ENCODE measurements at places on chromosomes 5 and 9. TPM values are rescaled to one million over a fixed set of nuclear protein-coding genes. Genes with fewer than 3 reads are reported as not detected.

LPAR1 gene
- 36.8 TPM for total RNA-seq

NUDCD2 gene
- total RNA-seq, result 18.8 TPM

EGFLAM gene
- total RNA-seq, result 9.0 TPM

TLX3 gene
- total RNA-seq, result not detected

DUSP1 gene
- 547 TPM for total RNA-seq

SOHLH1 gene
- not detected for total RNA-seq

FGFR4 gene
- 121 TPM for total RNA-seq

PCDHA9 gene
- total RNA-seq, result 2.5 TPM

CD14 gene
- 0.84 TPM for total RNA-seq

SLC45A2 gene
- 1.4 TPM for total RNA-seq

- H3K4me1 ChIP-seq, result no peaks in the 10 kb centered on the region
- no peak overlapping the region for H3K4me3 ChIP-seq
- no peak for DNase-seq
- H3K27me3 ChIP-seq, result no peaks in the 10 kb centered on the region
These were observed 184.0 kb downstream of the GOLPH3 start for GRCh38 chr5:31990081-31990650.

- no peak for DNase-seq
- no peaks in the 10 kb centered on the region for H3K27me3 ChIP-seq
These were observed 338.2 kb downstream of the NFIB start for GRCh38 chr9:13975611-13976290.

- peaks cover 31% of the 10 kb centered on the region for H3K4me1 ChIP-seq
- peaks cover 5% of the 10 kb centered on the region for H3K36me3 ChIP-seq
- DNase-seq, result peak; percentile 64
These were observed 915 bp downstream of the ZFAND5 start for GRCh38 chr9:72363908-72364678.

GRCh38 chr9:136482046-136482792 lies 621 bp downstream of the SEC16A start:
- peak overlapping the region; percentile 81 for H3K4me3 ChIP-seq
- peak; percentile 61 for DNase-seq
- H3K4me1 ChIP-seq, result peaks cover 6% of the 10 kb centered on the region
- H3K27me3 ChIP-seq, result no peaks in the 10 kb centered on the region

- H3K4me1 ChIP-seq, result no peaks in the 10 kb centered on the region
- no peak overlapping the region for H3K27ac ChIP-seq
- H3K27me3 ChIP-seq, result no peaks in the 10 kb centered on the region
- no peak overlapping the region for H3K4me3 ChIP-seq
These were observed 8.6 kb downstream of the HAVCR2 start for GRCh38 chr5:157100140-157100679.

- H3K27ac ChIP-seq, result no peak overlapping the region
- H3K4me3 ChIP-seq, result no peak overlapping the region
- DNase-seq, result peak; percentile 60
- no peaks in the 10 kb centered on the region for H3K36me3 ChIP-seq
These were observed 277.6 kb upstream of the ADAMTS16 start for GRCh38 chr5:4862500-4862899.

- no peaks in the 10 kb centered on the region for H3K36me3 ChIP-seq
- peak; percentile 53 for DNase-seq
- no peak overlapping the region for H3K4me3 ChIP-seq
- H3K27ac ChIP-seq, result no peak overlapping the region
- H3K27me3 ChIP-seq, result peaks cover 20% of the 10 kb centered on the region
These were observed 2.5 kb upstream of the WHRN start for GRCh38 chr9:114507726-114508125.

DNA sequence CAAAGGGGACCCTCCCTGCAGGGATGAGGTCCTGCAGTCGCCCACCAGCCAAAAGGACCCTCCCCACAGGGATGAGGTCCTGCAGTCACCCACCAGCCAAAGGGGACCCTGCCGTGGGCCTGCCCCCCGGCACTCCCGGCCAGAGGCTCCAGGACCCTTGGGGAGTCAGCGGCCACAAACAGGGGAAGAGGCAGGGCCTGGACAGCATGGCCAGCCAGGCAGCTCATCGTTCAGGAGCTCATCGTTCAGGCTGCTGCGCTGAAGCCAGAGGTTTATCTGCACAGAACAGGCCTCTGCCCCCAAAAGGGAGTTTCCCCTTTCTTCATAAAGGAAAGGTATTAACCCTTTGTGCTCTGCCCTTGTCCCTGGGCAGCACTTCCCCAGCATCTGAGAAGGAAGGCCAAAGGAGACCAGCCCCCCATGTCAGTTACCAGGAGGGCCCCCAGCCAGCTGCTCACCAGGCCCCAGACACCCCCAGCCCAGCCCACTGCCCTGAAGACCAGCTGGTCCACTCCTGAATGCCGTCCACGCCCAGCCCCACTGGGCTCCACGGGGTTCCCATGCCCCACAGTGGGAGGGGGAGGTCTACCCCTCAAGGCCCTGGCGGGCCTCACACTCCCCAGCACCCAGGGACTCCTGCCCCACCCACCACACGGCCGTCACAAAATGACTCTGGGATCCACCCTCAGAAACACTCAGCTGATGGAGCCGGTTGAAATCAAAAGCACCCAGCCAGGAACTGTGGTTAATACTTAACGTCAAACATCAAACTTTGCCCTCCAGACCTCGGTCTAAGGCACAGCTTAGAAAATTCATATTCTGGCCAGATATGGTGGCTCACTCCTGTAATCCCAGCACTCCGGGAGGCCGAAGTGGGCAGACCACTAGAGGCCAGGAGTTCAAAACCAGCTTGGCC lies 6.3 kb downstream of the SLC12A7 start:
- H3K4me3 ChIP-seq, result no peak overlapping the region
- H3K27me3 ChIP-seq, result no peaks in the 10 kb centered on the region
- peak overlapping the region; percentile 98 for H3K27ac ChIP-seq
- no peaks in the 10 kb centered on the region for H3K36me3 ChIP-seq
- DNase-seq, result peak; percentile 87
- peaks cover 77% of the 10 kb centered on the region for H3K4me1 ChIP-seq

- DNase-seq, result no peak
- no peak overlapping the region for H3K4me3 ChIP-seq
- no peaks in the 10 kb centered on the region for H3K27me3 ChIP-seq
- H3K36me3 ChIP-seq, result no peaks in the 10 kb centered on the region
- no peak overlapping the region for H3K27ac ChIP-seq
- peaks cover 15% of the 10 kb centered on the region for H3K4me1 ChIP-seq
These were observed 18.8 kb downstream of the HBEGF start for GRCh38 chr5:140327589-140327988.

DNA sequence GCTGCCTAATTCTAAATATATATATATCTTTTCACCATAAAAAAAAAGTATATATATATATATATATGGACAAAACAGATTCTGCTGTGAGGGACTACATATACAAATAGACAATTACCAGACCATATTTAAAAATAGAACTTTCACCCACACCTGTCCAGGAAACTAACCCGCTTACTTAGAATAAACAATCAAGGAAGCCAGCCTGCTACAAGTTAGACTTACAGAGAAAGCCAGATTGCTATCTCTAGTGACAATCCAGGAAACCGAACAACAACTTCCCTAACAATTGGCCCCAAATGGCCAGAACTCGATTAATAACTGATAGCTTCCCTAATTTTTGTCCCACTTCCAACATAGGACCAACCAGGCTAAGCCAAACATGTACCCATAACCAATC lies 5.9 kb downstream of the GLDC start:
- H3K27me3 ChIP-seq, result peaks cover 17% of the 10 kb centered on the region
- H3K4me3 ChIP-seq, result no peak overlapping the region

GRCh38 chr5:111138096-111138495 lies 45.9 kb downstream of the WDR36 start:
- no peaks in the 10 kb centered on the region for H3K36me3 ChIP-seq
- no peaks in the 10 kb centered on the region for H3K27me3 ChIP-seq
- no peaks in the 10 kb centered on the region for H3K4me1 ChIP-seq
- no peak for DNase-seq
- H3K27ac ChIP-seq, result no peak overlapping the region

DNA sequence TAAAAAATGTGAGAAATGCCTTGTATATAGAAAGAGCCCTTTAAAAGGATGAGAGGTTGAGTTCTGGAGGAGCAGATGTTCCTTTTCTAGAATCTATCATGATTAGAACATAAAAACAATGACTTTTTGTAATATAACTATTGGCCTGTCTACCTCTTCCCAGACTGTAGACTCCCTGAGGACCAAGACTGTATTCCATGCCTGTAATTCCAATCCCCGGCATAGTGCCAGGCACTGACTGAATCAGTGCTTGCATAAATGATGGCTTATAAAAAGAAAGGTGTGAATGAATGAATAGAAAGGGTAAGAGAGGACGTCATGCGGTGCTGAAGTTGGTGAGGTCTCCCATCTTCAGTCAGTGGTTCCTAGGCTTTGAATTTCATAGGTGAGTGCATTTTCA lies 92.6 kb upstream of the GDNF start:
- no peak for DNase-seq
- H3K36me3 ChIP-seq, result no peaks in the 10 kb centered on the region
- H3K27ac ChIP-seq, result no peak overlapping the region
- no peaks in the 10 kb centered on the region for H3K4me1 ChIP-seq
- no peaks in the 10 kb centered on the region for H3K27me3 ChIP-seq

DNA sequence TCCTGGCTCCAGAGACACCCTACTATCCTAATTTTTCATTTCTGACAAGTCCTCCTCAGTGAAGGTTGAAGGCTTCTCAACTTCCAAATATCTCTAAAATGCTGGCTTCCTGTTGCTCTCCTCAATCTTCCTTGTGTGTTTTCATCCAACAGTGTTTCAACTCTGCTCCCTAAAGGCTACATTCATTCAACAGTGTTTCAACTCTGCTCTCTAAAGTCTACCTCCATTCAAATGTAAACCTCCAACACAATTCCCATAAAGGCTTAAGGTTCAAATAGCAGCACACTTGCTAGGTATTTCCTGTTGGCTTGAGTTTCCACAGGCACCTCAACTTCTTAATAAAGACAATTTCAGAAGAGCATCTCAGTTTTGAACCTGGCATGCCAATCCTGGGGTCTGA lies 164.8 kb downstream of the HINT1 start:
- no peak for DNase-seq
- H3K27ac ChIP-seq, result no peak overlapping the region
- no peak overlapping the region for H3K4me3 ChIP-seq
- no peaks in the 10 kb centered on the region for H3K27me3 ChIP-seq
- no peaks in the 10 kb centered on the region for H3K36me3 ChIP-seq

DNA sequence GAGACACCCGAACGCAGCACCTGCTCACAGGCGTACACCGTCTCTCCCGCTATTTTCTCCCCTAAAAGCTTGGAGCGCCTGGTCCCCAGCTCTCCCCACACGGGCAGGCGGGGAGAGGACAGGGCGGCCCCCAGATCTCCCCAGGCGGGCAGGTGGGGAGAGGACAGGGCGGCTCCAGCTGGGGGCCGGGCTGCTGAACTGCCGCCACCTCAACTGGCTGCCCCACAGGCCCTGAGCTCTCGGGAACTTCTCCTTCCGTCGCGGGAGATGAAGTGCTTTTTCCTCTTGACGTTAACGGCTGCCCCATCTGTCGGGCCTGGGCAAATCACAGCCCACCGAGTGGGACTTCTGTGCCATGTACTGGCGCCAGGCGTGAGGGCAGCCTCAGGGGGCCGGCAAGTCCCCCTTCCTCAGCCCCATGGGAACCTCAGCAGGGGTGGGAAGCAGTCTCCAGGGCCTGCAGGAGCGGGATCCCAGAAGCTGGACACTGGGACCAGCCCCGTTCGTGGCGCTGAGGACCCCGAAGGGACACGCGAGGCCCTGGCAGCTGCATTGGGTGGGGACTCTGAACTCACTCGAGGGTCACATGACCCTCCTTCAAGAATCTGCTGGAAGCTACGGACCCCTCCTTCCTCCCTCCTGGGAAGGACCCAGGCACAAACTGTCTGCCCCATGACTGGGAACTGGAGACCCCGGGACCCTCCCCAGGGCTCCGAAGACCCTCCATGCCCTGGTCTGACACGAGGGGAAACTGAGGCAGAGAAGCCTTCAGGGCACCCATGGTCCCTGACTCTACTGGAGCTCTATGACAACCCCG lies 5.7 kb upstream of the EGFL7 start:
- no peak overlapping the region for H3K4me3 ChIP-seq
- no peak overlapping the region for H3K27ac ChIP-seq
- no peak for DNase-seq

DNA sequence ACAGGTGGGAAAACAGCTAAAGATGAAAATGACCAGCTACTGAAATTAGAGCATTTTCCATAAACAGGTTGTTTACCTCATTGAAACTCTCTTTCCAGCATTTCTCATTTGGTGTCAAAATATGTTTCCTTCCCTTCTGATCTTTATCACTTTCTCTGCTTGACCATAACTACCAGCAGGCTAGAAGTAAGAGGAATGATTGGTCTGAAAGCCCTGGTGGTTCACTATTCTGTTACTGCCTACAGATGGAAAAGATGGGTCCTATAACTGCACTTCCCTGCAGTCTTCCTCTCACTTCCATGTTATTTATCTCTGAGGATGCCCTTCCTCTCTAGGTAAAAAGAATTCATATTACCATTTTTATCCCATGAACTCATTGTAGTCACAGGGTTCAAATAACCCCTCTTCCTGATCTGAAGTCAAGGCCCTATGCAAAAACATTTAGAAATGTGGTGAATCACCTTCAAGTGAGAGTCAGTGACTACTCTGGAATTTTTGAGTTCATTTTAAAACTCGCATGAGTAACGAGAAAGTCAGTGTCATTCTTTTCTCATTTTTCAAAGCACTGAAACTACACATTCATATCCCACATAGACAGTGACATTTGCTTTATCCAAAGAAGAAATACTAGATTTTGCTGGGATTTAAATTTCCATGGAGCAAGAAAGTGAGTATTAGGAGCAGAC lies 51.7 kb downstream of the ZNF474 start:
- no peak for DNase-seq
- H3K4me1 ChIP-seq, result peaks cover 9% of the 10 kb centered on the region
- H3K4me3 ChIP-seq, result no peak overlapping the region

Measured in hepatocyte (in vitro differentiated cells).